ENCODE measurements at places on chromosomes 3 and 15.
A peak's percentile ranks its signal among the peaks of the same experiment; 100 is the strongest.

GRCh38 chr3:31213869-31214486 lies 318.7 kb upstream of the STT3B start:
- no peak for DNase-seq

- DNase-seq, result peak; percentile 27
Observed at GRCh38 chr15:71934446-71934845, 124.1 kb downstream of the NR2E3 start.

DNA sequence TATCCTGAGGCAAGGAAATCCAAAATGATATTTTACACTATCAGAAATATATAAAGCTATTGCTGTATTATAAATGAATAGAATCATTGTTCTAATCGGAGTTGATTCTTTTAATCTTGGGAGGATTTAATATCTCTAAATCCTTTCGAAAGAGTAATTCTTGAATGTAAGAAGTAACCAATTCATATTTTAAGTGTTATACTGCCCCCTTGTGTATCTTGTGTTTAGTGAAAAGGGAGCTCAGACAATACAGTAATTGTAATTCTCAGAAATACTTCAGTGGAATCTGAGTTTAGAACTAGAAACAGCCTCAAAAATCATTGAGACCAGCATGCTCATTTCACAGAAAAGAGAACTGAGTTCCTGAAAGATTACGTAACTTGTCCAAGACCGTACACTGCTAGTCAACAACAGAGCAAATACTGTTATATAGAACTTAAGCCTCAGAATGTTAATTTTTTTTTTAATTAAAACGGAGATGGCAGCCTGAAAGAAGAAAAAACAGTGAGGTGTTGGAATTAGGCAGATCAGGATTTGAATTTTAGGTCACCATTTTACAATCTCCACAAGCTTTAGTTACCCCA lies 42.9 kb downstream of the PLCH1 start:
- DNase-seq, result peak; percentile 82

- DNase-seq, result peak; percentile 39
Observed at GRCh38 chr15:68815598-68815997, 5.1 kb downstream of the ANP32A start.

DNA sequence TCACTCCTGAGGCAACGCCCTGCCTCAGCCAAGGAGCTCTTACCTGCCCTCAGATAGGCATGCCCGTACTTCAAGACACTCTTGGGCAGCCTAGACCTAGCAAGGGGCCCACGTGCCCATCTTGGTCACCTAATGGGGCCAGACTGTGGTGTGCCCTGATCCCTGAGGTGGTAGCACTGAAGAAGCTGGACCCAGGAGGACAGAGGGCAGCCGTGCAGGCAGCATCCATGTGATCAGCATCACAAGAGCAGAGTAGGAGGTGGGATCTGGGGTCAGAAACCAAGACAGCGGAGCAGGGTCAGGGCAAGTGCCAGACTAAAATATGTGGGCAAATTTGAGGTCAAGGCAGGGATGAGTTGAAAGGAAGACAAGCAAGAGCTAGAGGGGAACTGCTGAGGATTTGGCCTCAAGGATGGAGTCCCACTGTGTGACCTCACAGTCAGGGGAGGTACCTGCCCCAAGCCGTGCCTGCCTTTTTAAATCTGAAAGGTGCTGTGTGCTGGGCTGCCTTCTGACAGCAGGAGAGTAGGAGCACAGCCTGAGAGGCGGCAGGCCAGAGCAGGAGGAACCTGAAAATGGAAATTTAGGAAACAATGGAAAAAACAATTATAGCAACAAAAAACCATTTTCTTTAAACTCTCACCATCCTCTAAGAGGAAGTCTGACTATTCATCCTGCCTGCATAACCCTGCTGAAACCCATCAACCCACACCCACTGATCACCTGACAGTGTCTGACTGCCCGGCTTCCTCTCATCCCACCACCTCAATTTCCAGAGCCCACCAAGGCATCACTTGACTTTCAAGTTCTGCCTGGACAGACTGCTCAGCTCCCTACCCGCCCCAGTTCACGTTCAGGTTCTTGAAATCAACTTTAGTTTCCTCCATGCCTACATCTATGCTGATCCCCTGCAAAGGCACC lies 7.3 kb downstream of the ZBTB38 start:
- DNase-seq, result no peak

- no peak for DNase-seq
Observed at GRCh38 chr3:122189357-122189756, 5.9 kb downstream of the CASR start.

DNA sequence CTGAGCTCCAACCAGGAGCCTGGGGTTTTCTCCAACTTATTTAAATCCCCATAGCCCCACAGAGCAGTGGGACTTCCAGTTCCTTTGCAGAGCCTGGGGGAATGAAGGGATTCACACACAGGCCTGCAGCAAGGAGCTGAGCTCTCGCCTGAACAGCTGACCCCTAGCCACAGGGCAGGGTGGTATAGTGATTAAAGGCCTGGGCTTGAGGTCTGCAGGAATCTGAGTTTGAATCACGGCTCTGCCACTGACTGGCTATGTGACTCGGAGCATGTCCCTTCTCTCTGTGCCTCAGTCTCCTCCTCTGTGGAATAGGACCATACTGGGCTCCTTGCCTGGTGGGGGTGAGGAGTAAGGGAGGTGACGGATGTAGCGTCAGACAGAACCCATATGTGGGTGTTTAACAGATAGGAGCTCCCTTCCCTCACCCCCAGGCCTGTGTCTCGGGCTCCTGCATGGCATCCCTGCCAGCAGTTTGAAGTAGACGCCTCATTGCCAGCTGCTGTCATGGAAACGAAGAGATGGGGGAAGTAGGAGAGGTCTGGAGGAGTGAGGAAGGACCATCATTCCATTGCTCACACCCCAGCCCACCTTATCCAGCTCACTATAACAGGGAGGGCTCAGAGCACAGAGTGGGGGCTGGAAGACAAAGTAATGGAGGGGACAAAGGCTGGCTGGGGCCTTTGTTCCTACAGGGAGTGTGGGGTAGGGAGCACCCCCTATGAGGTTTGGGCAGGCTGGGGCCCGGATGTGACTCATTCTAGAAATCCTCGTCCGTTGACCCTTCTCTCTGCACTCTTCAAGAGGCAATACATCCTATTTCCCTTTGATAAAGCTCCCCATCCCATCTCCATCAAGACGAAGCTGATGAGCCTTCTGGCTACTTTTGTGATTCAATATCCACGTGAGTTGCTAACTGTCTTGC lies 14.8 kb downstream of the HRH1 start:
- DNase-seq, result peak; percentile 76

GRCh38 chr15:85624291-85624801 lies 170.4 kb downstream of the KLHL25 start:
- no peak for DNase-seq
